Foreskin keratinocyte (primary cell): ENCODE measurements at places on chromosomes 11 and 22. TPM values are rescaled to one million over a fixed set of nuclear protein-coding genes. Genes with fewer than 3 reads are reported as not detected.

OSBP2 gene
- 2.0 and 2.4 TPM in 2 replicates for total RNA-seq

CD248 gene
- total RNA-seq: not detected in 2 replicates

ARHGAP20 gene
- total RNA-seq: not detected in 2 replicates

C11orf16 gene
- total RNA-seq: not detected in 2 replicates

OR52H1 gene
- total RNA-seq: not detected in 2 replicates

RNF141 gene
- total RNA-seq: 27.8 and 29.4 TPM in 2 replicates

GRIA4 gene
- not detected in 2 replicates for total RNA-seq

FAM227A gene
- total RNA-seq: 0.46 and 1.5 TPM in 2 replicates

OR5B21 gene
- not detected in 2 replicates for total RNA-seq

IFITM5 gene
- total RNA-seq: not detected in 2 replicates

MMP11 gene
- 0.25 and 0.58 TPM in 2 replicates for total RNA-seq

BMAL1 gene
- total RNA-seq: 17.6 and 28.7 TPM in 2 replicates

DRICH1 gene
- 0.11 TPM in 1 of 2 replicates, not detected in the other for total RNA-seq

ZP1 gene
- not detected in 2 replicates for total RNA-seq

EPS8L2 gene
- 48.4 and 61.9 TPM in 2 replicates for total RNA-seq

C1QTNF4 gene
- total RNA-seq: 0.14 and 0.31 TPM in 2 replicates

SLC36A4 gene
- total RNA-seq: 5.5 and 7.6 TPM in 2 replicates

TSKU gene
- 41.4 and 43.3 TPM in 2 replicates for total RNA-seq

KCNK4 gene
- total RNA-seq: not detected in 2 replicates

TMPRSS5 gene
- total RNA-seq: 0.14 TPM in 2 replicates

PRODH gene
- 0.63 and 2.8 TPM in 2 replicates for total RNA-seq

TRIM6 gene
- 3.6 and 4.6 TPM in 2 replicates for total RNA-seq

ALG9 gene
- total RNA-seq: 30.3 and 32.6 TPM in 2 replicates

DNAJB13 gene
- total RNA-seq: 0.07 TPM in 1 of 2 replicates, not detected in the other

OR9Q2 gene
- total RNA-seq: not detected in 2 replicates
